ENCODE measurements at places on chromosomes 13 and 19.

GRCh38 chr13:20706661-20707060, 3.2 kb downstream of the IL17D start:
- H3K36me3 ChIP-seq = no peaks in the 10 kb centered on the region
- DNase-seq = no peak
- H3K4me3 ChIP-seq = no peak overlapping the region
- H3K27ac ChIP-seq = no peak overlapping the region
- H3K4me1 ChIP-seq = peaks cover 10% of the 10 kb centered on the region

- H3K27me3 ChIP-seq = no peaks in the 10 kb centered on the region
- H3K27ac ChIP-seq = peak overlapping the region; percentile 89
- peaks cover 31% of the 10 kb centered on the region for H3K4me1 ChIP-seq
- H3K4me3 ChIP-seq = peak overlapping the region; percentile 85
- peaks cover 19% of the 10 kb centered on the region for H3K36me3 ChIP-seq
- peak; percentile 74 for DNase-seq
These were observed 823 bp downstream of the TLE5 start for GRCh38 chr19:3061182-3062161.

- no peak overlapping the region for H3K4me3 ChIP-seq
- no peaks in the 10 kb centered on the region for H3K4me1 ChIP-seq
- no peak overlapping the region for H3K27ac ChIP-seq
- H3K27me3 ChIP-seq = no peaks in the 10 kb centered on the region
These were observed 53.2 kb upstream of the EEF1AKMT1 start for GRCh38 chr13:20826843-20827560.

GRCh38 chr19:34232566-34233481, 21.5 kb upstream of the GARRE1 start:
- peaks cover 31% of the 10 kb centered on the region for H3K36me3 ChIP-seq
- peak overlapping the region; percentile 77 for H3K27ac ChIP-seq
- DNase-seq = peak; percentile 71
- H3K4me3 ChIP-seq = peak overlapping the region; percentile 28

DNA sequence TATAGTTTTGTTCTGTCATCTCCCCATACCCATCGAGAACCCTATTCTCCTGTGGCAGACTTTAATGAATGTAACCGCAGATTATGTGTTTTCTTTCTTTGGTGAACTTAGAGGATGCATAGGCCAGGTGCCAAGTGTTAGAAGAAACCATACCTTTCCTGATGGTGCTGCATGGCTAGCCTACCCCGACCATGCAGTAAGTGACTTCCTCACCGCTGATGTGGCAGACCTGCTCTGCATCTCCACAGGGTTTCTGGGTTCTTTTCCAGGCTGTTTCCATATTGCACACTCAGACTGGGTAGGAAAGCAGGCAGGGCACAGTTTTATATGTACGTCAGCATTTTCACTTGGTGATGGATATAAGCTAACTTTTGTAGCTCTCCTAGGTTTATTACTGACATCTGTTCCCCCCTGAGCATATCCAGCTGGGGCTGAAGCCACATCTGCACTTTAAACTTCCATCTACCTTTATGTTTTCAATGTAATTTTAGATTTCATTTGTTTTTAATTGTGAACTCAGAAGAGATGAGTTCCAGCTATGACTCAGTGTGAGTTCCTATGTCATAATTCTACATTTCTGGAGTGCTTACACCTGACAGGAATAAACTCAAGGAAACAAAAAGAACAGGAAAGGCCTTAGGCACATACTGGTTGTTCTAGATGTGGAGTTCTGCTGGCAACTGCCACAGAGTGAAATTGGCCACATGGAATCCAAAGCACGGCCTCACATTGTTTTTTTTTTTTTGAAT, 42.3 kb downstream of the LRCH1 start:
- DNase-seq = no peak
- no peak overlapping the region for H3K4me3 ChIP-seq
- no peaks in the 10 kb centered on the region for H3K27me3 ChIP-seq
- peak overlapping the region; percentile 52 for H3K27ac ChIP-seq
- no peaks in the 10 kb centered on the region for H3K36me3 ChIP-seq
